ENCODE measurements at places on chromosomes 11 and 22. TPM values are rescaled to one million over a fixed set of nuclear protein-coding genes. Genes with fewer than 3 reads are reported as not detected.

GRCh38 chr11:95103701-95104100 is 14.1 kb downstream of the ENDOD1 start:
- DNase-seq = no peak

GRCh38 chr11:117816151-117816741 is 8.3 kb downstream of the FXYD2 start:
- DNase-seq = no peak

GRCh38 chr22:43722444-43722843 is 89.7 kb downstream of the EFCAB6 start:
- DNase-seq = no peak

The MMP8 gene
- total RNA-seq = 0.94 TPM

DNA sequence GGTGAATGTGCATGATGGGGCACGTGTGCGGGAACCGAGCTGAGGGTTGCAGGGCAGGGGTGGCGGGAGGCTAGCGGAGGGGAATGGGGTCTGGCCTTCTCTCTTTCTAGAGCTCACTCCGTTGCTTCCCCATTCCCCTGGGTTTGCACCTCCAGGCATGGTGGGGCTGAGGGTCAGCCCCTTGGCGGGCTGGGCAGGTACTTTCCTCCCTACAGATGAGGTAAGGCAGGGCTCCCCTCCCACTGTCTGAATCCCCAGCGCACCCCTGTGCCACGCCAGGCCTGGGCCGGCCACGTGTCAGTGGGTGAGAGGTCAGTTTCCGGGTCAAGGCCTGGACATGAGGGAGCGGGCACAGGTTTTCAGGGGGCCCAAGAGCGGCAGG is 8.9 kb downstream of the SUSD2 start:
- DNase-seq = no peak

GRCh38 chr11:112321501-112322172 is 61.0 kb upstream of the PLET1 start:
- peak; percentile 89 for DNase-seq

The OR52H1 gene
- not detected for total RNA-seq

DNA sequence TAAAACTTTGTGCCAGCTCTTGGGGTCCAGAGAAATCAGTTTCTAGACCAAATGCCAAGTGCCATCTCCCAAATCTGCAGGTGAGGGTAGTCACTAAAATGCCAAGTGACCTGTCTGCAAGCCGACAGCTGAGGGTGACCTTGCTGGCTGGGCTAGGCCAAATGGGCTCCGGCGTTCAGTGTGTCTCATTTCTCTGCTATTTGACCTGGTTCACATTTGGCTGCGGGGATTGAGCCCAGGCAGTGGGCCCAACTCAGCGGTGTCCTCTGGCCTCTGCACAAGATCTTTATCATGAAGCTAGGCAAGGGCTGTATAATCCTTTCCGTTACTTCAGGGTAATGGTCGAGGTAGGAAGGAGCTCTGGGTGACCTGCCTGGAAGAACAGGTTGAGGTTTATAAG is 87.5 kb downstream of the SNX19 start:
- DNase-seq = no peak

The PLA2G3 gene
- total RNA-seq = not detected

DNA sequence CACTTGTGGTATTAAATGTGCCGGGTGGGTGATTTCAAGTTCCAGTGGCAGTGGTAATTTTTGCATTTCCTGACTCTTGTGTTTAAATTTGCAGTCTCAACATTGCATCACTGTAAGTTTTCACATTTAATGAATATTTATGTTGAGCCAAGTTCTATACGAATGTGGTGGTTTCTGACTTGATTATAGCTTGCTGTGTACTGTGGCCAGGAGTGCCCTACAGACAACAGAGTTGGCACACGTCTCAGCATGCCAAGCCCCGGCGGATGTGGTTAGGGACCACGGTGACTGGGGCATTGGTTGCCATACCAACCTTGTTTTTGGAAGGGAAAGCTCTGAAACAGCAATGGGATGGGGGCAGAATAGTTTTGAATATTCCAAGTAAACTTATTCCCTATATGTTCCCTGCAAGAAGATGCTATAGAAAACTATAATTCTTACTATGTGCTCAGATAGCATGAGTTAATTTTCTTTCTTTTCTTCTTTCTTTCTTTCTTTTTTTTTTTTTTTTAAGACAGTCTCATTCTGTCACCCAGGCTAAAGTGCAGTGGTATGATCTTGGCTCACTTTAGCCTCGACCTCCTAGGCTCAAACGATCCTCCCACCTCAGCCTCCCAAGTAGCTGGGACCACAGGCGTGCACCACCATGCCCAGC is 16.0 kb downstream of the ZNRF3 start:
- DNase-seq = no peak

DNA sequence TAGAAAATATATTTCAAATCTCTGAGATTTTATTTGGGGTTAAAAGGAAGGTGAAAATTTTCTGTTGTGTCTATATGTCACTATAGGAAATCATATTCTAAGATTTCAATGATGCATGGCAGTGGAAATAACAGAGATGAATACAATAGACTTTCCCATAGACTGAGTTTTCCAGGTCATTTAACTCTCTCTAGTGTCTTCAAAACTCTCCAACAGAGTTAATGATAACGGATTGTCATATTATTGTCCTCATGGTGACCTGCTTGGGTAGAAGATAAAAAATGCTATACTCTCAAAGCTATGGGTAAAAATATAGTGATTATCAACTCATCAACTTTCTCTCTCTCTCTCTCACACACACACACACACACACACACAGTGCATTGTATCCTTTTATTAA is 312.9 kb downstream of the CNTN5 start:
- no peak for DNase-seq

- DNase-seq = no peak
These were observed 67.0 kb downstream of the MAML2 start for GRCh38 chr11:96275801-96276594.

GRCh38 chr11:64094463-64095260 is 58.9 kb downstream of the FLRT1 start:
- no peak for DNase-seq

GRCh38 chr11:113587308-113587739 is 112.1 kb upstream of the DRD2 start:
- no peak for DNase-seq

The CD3E gene
- 0.48 TPM for total RNA-seq

GRCh38 chr11:457111-457760 is 7.2 kb downstream of the PTDSS2 start:
- no peak for DNase-seq

DNA sequence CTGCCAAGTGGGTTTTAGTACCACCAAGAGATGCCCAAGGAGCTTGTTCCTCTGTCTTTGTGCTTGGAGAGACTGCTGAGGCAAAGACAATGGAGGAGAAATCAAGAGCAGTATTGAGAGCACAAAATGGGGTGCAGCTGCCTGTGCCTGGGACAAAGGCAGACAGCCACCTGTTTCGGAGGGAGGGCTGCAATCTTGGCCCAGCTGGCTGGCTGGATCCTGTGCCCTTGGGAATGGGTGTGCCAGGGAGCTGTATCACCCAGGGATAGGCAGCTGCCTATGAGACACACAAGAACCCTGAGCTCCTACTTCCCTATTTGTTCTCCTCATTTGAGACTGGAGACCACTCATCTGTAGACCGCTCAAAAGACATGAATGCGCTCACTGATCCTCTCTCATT is 23.3 kb upstream of the CHRM4 start:
- DNase-seq = no peak

DNA sequence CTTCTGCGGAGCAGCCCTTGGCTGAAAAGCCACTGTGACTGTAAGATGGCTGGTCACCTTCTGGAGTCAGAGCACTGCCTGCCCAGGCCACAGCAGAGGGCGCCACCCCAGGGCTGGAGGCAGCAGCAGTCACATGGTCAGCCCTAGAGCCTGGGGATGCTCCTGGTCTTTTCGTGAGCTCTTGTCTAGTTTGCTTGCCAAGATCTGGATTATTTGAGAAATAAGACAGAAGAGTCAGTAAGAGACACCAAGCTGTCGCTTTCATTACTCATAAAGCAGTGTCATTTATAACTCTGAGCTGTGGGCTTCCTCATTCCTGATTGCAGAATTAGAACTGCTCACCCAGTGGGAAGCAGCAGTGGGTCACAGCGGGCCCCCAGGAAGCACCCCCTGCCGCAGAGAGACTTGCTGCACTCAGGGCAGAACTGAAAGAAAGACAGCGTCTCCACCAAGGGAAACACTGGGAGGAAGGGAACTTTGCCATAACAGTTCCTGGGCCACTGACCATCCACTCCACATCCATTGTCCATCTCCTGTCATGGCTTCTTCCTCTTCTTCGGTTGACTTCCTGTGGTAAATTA is 56.7 kb downstream of the PPP6R2 start:
- DNase-seq = no peak

The TREH gene
- not detected for total RNA-seq

The EPS8L2 gene
- 2.3 TPM for total RNA-seq

The APOBEC3F gene
- 5.7 TPM for total RNA-seq

The PKNOX2 gene
- total RNA-seq = 7.1 TPM

GRCh38 chr22:39097098-39098020 is at the start of gene APOBEC3H:
APOBEC3H (plus strand) TSS chr22:39097244; CDS start chr22:39100279, 3,035 bp downstream.
- DNase-seq = no peak

GRCh38 chr11:70703141-70704064 is 305.1 kb downstream of the CTTN start:
- DNase-seq = no peak

The TBX1 gene
- 0.48 TPM for total RNA-seq

GRCh38 chr11:95148938-95149337 is 59.3 kb downstream of the ENDOD1 start:
- no peak for DNase-seq

DNA sequence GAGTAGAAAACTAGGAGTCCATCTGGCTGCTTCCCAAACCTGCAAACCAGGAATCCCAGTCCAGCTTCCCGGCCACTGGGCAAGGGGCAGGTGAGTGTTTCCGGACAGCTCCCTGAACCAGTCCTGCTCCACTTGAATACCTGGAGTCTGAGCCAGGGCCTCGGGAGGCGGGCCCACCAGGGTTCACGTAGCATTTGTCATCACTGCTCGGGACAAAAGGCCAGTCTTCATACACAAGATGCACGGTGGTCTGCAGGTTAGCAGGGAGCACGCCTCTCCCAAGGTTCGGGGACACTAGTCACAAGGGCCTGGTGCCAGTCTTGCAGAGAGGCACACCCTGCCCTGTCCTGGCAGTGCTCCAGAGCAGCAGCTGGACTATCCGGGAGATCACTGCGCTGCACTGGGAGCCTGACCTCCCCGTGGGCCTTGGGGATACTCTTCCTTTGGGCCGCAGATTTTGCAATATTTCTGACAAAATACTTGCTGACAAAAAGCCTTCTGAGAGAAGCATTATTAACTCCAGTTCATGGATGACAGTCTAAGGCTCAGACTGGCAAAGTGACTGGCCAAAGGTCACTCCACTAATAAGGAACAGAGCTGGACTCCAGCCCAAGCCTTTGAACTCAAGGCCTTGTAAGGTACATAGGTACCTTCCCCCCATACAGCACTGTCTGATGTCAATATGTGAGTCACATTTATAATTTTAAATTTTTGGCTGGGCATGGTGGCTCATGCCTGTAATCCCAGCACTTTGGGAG is 25.1 kb downstream of the CD6 start:
- peak; percentile 22 for DNase-seq

GRCh38 chr11:71294846-71295600 is 42.6 kb upstream of the SHANK2 start:
- peak; percentile 39 for DNase-seq

The DRICH1 gene
- total RNA-seq = not detected

DNA sequence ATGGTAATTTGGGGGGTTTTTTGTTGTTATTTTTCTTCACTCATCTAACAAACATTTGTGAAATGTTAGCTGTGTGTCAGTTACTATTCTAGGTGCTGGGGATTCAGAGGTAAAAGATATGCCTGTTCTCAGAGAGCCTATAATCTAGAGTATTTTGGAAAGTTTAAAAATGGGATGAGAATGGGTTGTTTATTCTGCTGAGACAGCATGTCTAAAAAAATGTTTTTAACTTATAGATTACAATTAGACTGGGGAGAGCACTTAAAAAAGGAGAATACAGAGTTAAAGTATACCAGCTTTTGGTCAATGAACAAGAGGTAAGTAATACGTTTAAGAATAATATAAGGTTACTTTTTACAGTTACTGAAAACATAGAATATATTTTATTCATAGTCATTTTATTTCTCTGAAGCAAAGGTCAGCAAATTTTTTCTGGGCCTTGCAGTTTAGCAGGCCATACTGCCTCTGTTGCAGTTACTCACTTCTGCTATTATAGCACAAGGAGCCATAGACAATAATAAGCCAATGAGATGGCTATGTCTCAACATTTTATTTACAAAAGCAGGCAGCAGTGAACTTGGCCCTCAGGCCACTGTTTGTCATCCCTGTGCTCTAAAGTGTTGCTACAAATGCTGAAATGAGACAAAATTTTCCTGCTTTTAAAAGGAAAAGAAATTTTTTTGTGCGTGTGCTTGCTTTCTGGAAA is 60.0 kb downstream of the DKK3 start:
- DNase-seq = no peak

The MED19 gene
- total RNA-seq = 9.9 TPM

The TRIM49B gene
- total RNA-seq = not detected

GRCh38 chr11:68969386-68969785 is 11.4 kb downstream of the MRGPRD start:
- peak; percentile 49 for DNase-seq

- no peak for DNase-seq
These were observed 114.2 kb downstream of the ME3 start for GRCh38 chr11:86558207-86558606.

GRCh38 chr11:55652560-55652959 is 4.4 kb downstream of the OR4S2 start:
- no peak for DNase-seq

The C11orf42 gene
- total RNA-seq = not detected

DNA sequence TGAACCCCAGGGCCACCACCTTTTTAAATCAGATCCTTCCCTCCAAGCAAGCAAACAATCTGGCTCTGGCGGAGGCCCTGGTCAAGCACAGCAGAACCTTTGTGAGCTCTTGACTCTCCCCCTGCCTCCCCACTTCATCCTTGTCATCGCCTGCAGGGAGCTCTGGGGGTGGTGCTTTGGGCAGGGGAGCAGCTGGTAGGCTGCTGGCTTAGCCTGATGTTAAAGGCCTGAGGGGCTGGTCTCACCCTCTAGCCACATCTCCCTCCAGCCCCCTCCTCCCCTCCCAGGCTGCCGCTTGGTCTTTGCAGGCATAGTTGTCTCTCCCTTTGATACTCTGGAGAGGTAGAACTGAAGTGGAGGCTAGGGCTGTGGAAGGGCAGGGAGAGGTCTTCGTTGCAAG is 50.9 kb downstream of the THAP12 start:
- no peak for DNase-seq

The NFAM1 gene
- total RNA-seq = 1.5 TPM

GRCh38 chr11:111918390-111919256 is at the start of gene C11orf52:
C11orf52 (plus strand) TSS chr11:111918913; CDS start chr11:111918973, 60 bp downstream.
- no peak for DNase-seq

Measured in cardiac septum (tissue), 1 donor.